ENCODE measurements at places on chromosomes 7 and 10. TPM values are rescaled to one million over a fixed set of nuclear protein-coding genes. Genes with fewer than 3 reads are reported as not detected.

The SEMA3A gene
- 0.34 TPM for polyA plus RNA-seq

DNA sequence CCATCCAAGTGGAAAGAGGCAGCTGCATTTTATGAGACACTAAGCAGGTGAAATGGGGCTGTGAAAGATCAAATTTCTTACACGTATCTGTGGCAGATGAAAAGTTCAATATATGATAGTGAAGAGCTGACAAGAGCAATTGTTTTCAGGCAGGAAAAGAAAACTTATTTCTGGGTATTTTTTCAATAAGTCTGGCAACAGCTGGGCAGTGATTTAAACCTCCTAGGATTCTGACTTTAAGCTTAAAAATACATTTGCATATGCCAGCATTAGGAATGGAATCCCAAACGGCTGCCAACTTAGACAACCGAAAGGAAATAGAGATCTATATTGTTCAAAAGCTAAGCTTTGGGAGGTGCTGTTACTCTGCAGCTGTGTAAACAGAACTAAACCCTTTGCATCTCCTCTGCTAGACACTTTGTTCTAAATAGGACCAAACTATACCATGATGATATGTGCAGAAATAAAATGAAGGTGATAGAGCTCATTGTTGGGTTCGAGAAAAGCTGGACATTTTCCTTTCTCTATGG lies 26.1 kb downstream of the DYNC1I1 start:
- DNase-seq: peak; percentile 24

DNA sequence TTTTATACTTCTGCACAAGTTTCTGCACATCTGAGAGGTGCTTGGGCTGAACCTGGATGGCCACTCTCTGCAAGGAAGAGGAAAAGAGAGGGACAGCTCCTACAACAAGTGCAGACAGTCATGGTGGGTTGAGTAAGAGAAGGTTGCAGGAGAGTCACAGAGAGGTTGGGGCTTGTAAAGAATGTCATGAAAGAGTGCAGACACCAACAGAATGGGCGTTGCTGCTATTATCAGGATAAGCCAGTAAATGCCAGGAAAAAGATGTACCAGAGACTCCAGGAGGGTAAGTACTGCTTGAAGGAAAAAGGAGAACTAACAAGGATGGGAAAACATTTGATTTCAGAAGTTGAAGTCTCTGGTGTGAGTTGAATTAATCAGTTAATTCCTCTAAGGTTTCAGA lies 77.8 kb upstream of the NRP1 start:
- no peak for DNase-seq

DNA sequence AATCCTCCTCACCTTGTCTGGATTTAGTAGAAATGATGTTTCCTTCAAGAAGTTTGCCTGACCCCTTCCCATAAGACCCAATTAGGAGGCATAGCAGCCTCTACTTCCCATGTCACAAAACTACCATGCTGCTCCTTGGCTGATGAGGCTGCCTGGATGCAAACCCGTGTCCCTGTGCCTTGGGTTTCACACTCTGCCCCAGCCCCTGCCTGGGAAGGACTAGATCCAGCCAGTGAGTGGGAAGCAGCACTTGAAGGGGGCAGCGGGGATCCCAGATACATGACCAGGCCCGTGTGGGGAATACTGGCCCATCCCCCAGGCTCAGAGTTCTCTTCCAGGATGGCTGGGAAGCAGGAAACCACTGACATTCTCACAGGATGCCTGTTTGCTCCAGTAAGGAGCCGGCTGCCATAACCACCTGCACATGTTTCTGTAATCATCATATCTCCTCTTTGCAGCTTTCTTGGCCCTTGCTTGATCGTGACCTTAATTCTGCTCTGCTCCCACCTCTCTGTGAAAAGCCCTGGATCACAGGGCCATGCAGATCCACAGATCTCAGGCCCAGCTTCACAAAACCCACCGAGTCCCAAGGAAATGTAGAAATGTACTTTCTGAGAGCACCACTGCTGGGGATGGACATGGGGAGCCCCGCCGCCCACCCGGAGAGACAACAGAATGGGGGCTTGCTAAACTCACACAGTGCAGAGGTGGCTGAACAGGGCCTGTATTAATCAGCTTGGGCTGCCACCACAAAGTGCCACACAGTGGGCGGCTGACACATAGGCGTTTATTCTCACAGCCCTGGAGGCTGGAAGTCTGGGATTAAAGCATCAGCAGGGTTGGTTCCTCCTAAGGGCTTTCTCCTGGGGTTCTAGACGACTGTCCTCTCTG lies 287.8 kb upstream of the IGFBP3 start:
- no peak for DNase-seq

- peak; percentile 58 for DNase-seq
These were observed 158.1 kb downstream of the CTNNA3 start for GRCh38 chr10:67537906-67538305.

DNA sequence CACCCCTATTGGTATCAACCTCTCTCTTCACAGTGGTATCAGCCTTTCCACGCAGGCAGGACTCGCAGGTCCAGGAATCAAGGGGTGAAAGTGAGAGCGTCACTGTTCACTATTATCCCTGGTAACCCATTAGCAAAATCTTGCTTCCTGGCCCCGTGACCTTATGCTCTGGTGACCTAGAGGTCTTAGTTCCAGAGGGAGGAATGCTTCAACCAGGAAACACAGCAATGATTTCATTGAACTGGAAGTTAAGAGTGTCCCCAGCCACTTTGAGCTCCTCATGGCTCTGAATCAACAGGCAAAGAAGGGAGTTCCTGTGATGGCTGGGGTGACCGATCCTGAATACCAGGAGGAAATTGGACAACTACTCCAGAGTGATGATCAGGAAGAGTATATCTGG lies 90.6 kb downstream of the CUL2 start:
- no peak for DNase-seq

The TLX1 gene
- not detected for polyA plus RNA-seq

- DNase-seq: no peak
These were observed 123.9 kb upstream of the SLC13A1 start for GRCh38 chr7:123323689-123324088.

DNA sequence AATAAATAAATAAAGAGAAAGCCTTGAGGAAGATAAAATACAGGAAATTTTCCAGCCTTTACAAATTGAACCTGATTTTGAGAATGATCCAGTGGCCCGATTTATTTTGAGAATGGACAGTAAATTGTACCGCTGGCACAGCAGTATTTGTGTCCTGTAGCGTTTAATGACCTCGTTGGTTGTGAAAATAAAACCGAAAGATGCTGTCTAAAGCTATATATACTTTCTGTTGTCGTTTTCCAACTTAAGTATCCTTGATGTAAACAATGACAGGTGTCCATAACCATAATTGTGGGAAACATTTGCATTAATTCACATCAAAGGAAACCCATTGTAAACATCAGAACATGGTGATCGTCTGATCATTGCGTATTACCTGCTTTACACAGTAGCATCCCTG lies 38.8 kb downstream of the TBXAS1 start:
- no peak for DNase-seq

The ANKRD7 gene
- polyA plus RNA-seq: 1.3 TPM

- DNase-seq: no peak
These were observed 34.3 kb downstream of the FRMPD2 start for GRCh38 chr10:48240196-48240595.

DNA sequence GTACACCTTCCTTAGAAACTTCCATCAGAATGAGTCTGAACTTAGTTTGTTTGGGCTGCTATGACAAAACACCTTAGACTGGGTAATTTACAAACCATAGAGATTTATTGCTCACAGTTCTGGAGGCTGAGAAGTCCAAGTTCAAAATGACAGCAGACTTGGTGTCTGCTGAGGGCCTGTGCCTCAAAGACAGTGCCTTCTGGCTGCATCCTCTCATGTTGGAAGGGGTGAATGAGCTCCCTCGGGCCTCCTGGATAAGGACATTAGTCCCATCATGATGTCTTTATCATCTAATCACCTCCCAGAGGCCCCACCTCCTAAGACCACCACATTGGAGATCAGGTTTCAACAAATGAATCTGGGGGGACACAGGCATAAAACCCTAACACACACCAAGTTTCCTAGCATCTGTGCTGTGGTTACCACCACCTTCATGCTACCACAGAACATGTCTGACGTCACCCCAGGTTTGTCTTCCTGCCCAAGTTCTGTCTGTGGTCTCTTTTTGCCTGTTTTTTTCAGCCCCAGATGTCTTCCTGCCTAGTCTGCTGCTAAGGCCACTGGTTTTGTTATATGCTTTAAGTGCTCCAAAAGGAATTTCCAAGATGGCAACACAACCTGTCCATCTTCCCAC lies 150.9 kb upstream of the COBL start:
- DNase-seq: no peak

DNA sequence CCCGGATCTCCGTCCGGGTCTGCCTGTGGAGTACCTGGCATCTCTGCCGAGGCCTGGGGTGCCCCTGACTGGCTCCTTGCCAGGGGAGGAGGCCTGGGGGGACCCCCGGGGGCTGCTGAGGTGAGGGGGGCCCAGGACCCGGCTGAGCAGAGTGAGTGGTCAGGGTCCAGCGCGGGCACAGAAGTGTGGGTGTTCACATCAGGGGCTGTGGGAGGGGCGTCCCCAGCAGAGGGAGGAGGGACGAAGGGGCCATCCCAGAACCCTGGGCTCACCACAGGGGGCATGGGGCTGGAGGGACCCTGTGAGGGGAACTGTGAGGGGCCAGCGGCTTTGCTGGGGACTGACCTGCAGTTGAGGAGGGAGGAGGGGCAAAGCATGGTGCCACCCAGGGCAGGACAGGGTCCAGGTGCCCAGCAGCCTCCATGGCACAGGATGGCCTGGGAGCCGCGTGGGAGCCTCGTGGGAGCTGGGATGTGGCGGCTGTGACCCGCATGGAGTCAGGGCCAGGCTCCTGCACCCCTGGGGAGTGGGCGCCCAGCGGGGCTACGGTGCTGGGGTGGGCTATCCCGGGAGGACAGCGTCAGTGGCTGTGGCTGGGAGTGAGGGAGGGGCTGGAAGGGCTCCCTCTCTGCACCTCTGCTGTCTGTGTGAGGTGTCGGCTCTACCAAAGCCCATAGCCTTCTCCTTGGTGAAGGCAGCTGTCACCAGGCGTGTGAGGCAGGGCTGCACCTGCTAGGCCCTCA lies 91.2 kb downstream of the DNAJB6 start:
- DNase-seq: no peak

The CYP3A7 gene
- polyA plus RNA-seq: 0.69 TPM

The ASAH2 gene
- 0.45 TPM for polyA plus RNA-seq

GRCh38 chr7:114842551-114843065 lies 79.3 kb upstream of the MDFIC start:
- no peak for DNase-seq

GRCh38 chr10:3485057-3485686 lies 299.8 kb downstream of the KLF6 start:
- DNase-seq: no peak

DNA sequence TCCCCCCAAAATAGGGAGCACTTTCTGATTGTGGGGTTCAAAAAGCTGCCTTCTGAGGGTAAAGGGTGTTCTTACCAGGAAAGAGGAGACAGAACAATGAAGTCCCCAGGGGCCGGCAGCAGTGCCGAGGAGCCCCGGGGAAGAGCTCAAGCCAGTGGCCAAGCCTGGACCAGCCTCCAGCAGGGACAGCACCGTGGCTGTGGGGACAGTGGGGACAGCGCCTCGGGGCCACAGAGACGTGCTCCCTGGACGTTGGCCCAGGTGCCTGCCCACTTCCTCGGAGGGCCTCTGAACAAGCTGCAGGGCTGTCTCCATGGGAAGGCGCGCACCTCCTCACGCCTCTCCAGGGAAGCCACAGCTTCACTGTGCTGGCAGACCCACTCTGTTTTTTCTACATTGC lies 312.6 kb downstream of the PTPRN2 start:
- DNase-seq: no peak

DNA sequence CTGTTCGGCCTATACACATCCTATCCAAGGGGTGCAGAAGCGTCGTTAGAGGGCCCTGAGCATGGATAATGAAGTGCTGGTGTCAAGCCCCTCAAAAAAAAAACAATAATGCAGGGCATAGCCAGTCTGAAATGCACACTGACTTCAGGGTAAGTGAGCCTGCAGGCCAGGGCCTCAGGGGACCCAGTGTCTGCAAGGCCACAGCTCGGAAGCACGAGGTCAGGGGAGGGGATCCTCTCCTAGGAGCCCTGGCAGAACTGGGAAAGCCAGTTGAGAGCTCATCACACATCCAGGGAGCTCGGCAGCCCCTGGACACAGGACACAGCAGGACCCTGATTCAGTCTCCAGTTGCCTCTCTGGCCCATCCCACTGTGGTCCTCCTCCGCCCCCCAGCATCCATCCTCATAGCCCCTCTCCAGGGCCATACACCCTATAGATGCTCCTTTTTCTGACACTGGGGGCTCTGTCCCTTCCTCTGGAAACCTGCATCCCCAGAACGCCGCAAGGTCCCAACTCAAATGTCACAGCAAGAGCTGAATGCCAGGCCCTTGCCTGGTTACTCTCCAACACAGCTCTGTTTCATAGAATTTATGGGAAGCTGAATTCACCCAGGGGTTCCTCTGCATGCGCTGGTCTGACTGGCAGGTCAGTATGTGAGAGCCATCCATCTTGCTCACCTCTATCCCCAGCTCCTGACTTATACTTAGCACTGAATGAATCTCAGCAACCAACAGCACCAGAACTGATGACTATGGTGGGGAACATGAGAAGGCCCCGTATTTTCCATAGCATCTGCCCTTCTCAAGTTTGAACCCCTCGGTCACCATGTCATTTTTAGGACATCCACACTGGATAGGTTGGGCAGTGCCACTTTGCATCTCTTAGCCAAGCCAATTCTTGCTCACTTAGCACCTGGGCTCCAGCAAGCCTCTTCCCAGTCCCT lies 717.0 kb upstream of the IGFBP3 start:
- DNase-seq: no peak

GRCh38 chr10:89502549-89502948 lies 32.8 kb downstream of the SLC16A12 start:
- DNase-seq: no peak

The TWIST1 gene
- polyA plus RNA-seq: 1.7 TPM

The PVRIG gene
- not detected for polyA plus RNA-seq

DNA sequence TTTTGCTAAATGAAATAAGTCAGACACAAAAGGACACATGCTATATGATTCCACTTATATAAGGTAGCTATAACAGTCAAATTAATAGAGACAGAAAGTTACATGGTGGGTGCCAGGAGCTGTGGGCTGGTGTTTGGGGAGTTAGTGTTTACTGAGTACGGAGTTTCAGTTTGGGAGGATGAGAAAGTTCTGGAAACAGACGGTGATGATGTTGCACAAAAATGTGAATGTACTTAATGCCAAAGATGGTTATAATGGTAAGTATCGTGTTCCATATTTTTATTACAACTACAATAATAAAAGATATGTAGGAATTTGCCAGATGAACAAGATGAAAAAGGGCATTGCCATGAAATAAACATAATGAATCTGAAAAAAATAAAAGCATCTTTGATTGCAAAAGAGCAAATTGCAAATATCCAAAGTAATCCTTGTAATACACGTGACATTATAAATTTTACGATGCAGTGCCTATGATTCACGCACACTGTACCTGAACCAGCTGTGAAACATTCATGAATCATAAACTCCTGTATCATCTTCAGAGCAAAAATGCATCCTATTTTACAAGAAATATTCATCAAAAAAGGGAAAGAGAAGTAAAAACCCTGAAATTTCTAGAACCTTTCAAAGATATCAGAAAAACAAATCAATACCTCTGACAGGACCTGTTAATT lies 676.7 kb downstream of the PCDH15 start:
- DNase-seq: no peak
